Ureter (tissue), 1 donor: ENCODE measurements at places on chromosomes 1 and 21. TPM values are rescaled to one million over a fixed set of nuclear protein-coding genes. Genes with fewer than 3 reads are reported as not detected.

DNA sequence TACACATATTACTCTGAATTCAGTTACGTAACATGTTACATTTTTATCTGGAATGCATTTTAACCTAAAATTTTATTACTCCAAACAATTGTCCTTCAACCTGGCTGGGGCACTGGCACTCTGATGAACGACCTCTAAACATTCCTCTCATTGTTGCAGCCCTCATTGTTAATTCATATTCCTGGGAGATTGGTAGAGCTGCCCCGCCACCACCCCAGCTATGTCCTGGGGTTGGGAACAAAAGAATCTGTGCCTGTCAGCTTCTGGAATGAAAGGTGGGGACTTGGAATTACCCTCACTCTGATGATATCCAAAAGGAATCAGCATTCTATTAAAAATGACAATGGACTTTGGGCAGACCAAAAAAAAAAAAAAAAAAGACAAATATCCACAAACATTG is 38.0 kb upstream of the DESI2 start:
- no peak for DNase-seq

The KCNN3 gene
- 5.4 TPM for total RNA-seq

- DNase-seq: no peak
Observed at GRCh38 chr1:110675060-110675791, 486 bp upstream of the KCNA3 start.

The ESPN gene
- 6.2 TPM for total RNA-seq

DNA sequence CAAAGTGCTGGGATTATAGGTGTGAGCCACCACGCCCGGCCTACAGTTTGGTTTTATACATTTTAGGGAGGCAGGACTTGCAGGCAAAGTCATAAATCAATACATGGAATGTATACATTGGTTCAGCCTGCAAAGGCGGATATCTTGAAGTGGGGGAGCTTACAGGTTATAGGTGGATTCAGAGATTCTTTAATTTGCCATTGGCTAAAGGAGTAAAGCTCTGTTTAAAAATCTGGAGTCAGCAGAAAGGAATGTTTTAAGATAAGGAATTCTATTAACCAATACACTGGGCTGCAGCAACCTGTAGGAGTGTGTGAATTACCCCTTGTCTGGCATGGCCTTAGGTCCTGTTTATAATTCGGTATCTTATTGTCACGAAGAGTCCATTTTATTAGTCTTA is 57.6 kb downstream of the OPTC start:
- DNase-seq: no peak

The FCRL2 gene
- total RNA-seq: 0.42 TPM

The MPL gene
- 0.55 TPM for total RNA-seq

The C1orf122 gene
- total RNA-seq: 39.3 TPM

The GBP3 gene
- total RNA-seq: 79.7 TPM

DNA sequence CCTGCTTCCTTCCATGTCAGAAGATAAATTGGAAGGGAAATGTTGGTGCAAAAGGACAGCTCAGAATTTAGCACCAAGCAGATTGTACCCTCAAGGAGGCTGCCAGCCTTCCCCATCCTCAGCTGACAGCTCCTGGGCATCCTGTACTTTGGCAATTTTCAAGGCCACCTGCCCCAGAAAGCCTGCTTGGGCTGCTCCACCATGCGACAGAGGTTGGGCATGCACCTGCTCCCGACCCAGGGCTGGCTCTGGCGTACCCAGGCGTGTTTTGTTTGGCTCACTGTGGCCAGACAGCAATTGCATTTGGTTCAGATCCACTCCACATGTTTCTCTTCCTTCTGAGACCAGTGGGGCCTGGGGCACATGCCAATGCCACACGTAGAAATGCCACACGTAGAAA is 547.8 kb downstream of the NPHP4 start:
- DNase-seq: no peak
